ENCODE measurements at places on chromosomes 2 and 18.

DNA sequence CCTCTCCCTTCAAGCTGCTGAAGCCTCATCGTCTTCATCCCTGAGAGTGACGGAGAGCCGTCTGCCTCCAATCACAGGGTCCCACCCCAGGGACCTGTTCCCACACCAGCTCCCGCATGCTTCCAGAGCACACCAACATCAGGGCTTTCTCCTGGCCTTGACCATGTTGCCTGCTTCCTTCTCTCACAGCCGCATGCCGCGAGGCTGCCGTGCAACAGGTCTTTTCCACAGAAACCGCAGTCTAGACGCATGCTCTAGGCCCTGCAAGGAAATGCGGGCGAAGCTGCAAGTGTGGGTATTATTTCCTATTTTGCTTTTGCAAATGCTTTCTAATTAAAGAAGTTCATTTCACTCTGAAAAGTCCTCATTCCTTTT is 277.8 kb downstream of the EIPR1 start:
- DNase-seq = no peak

DNA sequence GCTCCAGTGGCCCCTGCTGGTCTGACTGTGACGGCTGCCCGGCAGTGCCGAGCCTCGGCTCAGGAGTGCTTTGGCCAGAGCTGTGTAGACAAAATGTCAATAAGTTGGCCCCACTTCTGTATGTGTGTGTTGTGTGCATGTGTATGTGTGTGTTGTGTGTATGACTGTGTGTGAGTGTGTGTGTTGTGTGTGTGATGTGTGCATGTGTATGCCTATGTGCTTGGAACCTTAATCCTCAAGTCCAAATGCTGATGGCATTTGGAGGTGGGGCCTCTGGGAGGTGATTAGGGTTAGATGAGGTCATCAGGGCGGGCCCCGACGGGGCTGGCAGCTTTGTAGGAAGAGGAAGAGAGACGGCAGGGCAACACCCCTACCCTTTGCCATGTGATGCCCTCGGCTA is 269.0 kb downstream of the DCDC2C start:
- DNase-seq = no peak

DNA sequence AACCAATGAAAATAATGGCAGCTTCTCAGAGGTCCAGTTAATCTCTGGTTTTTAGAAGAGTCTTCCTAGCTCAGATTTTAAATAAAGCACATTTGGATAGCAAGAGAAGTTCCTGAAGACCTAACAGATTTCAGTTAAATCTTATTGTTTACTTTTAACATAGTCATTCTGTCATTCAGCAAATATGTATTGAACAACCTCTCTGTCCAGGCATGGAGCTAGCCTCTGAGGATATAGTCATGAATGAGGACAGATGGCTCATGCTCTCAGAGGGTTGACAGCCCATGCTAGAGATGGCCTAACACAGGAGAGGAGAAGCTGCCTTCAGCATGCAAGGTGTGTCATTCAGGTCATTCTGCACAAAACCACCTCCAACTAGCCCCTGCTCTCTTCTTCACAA is 6.2 kb downstream of the CCBE1 start:
- DNase-seq = no peak

DNA sequence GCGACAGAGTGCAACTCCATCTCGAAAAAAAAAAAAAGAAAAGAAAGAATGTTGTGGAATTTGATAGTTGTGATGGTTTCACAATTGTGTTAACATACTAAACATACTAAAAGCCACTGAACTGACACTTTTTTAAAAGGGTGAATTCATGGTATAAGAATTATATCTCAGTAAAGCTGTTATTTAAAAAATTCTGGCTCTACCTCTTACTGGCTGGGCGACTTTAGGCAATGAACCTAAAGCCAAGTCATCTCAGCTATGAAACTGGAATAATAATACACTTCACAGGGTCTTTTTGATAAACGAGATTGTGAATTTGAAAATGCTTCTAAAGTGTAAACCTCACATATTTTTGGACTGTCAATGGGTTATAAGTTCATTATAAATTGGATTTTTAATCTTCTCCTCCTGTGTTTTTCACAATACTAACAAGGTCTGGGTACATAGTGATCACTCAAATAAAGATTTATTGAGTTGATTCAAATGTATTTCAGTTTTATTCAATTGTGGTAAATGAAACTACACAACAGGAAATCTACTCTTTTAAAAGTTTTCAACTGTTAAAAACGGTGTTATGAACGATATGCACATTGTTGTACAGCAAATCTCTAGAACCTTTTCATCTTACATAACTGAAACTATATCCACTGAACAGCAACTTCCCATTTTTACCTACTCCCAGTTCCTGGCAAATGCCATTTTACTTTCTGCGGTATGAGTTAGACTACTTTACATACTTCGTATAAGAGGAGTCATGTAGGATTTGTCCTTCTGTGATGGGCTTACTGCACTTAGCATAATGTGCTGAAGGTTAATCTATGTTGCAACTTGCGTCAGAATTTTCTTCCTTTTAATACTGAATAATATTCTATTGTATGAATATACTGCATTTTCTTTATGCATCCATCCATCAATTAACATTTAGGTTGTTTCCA is 43.0 kb upstream of the GTF2A1L start:
- no peak for DNase-seq

GRCh38 chr2:104878863-104879512 is 25.1 kb downstream of the POU3F3 start:
- no peak for DNase-seq

- no peak for DNase-seq
Observed at GRCh38 chr2:68548396-68548795, 81.0 kb downstream of the APLF start.

DNA sequence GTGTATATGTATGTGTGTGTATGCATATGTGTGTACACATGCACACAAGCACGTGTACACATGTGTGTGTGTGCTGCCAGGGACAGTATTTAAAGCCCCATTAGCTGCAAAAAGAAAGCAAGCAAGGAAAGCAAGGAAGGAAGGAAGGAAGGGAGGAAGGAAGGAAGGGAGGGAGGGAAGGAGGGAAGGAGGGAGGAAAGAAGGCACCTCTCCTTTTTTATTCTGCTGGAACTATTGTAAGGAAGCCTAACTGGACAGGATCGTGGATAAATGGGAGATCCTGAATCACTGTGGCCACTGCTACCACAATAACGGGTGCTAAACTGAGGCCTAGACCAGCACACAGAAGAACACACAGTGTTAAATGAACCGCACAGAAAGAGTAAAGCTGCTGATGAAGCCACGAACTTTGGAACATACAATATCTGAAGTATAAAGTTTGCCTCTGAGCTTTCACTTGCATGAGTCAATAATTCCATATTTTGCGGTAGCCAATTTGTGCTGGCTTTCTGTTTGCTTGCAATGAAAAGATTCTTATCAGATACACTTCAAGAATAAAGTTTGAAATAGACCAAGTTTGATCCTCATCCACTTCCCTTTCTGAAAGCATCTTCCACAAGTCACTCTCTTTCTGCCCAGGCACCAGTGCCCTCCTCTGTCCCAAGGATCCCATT is 15.5 kb downstream of the CACNB4 start:
- DNase-seq = no peak

GRCh38 chr18:61569176-61569892 is 236.1 kb downstream of the CDH20 start:
- no peak for DNase-seq

GRCh38 chr2:124426625-124427024 is 401.5 kb downstream of the CNTNAP5 start:
- no peak for DNase-seq

DNA sequence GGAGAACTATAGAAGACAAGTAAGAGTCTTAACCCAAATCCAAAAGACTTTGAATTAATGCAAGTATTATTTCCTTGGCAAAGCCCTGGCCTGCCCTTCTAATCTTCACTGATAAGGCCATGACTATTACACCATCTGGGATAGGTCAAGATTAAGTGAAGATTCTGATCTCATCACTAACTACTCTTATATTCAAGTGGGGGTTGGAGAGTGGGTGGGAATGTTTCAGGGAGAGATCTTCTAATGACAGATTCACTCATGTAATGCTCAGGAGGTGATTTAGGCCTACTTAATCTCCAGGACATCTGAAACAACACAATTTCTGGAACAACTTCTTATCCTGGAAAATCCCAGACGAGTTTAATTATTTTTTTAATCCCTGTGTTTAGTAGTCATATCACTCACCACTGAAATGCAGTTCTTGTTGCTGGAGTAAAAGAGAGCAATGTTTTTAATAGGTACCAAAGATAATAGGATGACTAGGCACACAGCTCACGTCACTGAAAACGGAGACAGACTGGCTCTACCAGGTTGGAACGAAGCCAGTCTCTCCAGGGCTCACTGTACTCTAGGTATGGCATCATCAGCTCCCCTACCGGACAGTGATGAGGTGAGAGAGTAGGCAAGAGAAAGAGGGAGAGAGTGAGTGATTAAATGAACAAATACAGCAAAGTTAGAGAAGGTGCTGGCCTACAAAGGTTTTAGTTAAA is 133.1 kb downstream of the NCKAP5 start:
- DNase-seq = no peak

DNA sequence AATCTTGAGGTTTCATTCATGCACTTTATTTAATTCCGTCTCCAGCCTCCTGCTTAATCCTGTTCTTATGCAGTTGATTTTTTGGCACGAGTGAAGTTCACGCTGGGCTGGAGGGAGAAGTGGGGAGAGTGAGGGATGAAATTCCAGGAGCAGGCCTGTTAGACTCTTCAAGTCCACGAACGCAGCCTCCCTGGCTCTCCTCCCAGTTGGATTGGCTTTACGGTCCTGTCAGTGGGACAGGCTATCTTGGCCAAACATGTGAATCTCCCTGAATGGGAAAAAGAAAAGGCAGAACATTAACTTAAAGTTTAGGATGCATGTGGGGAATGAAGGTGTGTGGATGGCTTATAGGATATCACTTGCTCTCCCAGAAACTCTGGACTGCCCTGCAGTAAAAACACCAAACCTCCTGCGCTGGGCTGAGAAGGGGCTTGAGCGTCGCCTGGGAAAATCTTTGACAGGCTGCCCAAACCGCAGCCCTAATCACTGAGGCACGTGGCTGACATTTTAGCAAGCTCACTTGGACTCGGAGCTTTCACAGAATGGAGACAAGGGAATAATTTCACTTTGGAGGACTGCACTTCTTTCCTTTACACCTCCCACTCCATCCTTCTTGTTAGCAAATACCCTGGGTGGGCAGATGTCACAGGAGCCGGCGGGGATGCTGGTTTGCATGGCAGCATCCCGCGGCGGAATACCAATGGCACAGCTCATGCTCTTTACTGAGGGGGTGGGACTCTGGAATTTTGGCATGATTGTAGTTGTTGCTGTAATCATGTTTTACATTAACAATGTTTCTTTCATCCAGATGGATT is 93.9 kb downstream of the ACKR3 start:
- DNase-seq = peak; percentile 70

- no peak for DNase-seq
Observed at GRCh38 chr2:73640511-73640911, 1.7 kb downstream of the NAT8 start.

- DNase-seq = no peak
Observed at GRCh38 chr2:46162329-46163097, 134.7 kb upstream of the EPAS1 start.

DNA sequence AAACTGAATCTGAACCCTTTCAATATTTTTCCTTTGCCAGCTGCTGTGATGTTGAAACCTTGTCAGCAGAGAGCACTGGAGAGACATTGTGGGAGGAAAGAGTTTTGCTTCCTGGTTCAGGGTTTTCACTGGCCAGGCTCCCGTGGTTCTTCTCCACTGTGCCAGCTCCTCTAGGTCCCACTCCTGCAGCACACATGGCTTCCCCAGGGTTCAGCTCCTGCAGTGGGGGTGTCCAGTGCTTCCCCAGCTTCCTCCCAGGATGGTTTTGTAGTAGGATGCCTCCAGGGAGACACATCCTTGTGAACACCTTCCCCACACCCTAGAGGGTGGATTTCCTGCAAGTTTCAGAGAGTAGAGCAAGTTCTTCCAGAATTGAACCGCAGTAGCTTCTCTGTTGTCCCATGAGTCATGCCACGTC is 24.0 kb upstream of the SULT1C3 start:
- peak; percentile 20 for DNase-seq

DNA sequence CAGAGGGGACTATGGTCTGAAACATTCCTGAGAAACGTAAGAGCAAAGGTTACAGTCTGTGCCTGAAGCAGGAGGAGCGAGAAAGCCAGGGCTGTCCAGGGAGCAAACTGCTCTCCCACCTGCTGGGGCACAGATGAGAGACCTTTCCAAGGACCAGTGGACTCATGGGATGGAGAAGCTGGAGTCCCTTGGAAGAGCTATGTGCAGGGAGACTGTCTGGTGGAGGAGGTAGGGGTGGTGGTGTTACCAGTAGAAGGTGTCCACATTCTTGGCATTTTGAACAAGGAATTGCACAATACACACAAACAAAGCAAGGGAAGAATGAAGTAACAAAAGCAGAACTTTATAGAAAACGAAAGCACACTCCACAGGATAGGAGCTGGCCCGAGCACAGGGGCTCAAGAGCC is 97.9 kb upstream of the CYRIA start:
- DNase-seq = no peak

GRCh38 chr18:12656938-12657683 is 796 bp downstream of the SPIRE1 start:
- DNase-seq = peak; percentile 83

- DNase-seq = no peak
Observed at GRCh38 chr2:226873826-226874225, 38.0 kb downstream of the RHBDD1 start.

GRCh38 chr2:234292205-234292961 is 204.5 kb downstream of the ARL4C start:
- no peak for DNase-seq

- no peak for DNase-seq
Observed at GRCh38 chr2:161983331-161983651, 90.7 kb downstream of the DPP4 start.

GRCh38 chr2:217258170-217258569 is 398.3 kb upstream of the TNP1 start:
- DNase-seq = no peak

DNA sequence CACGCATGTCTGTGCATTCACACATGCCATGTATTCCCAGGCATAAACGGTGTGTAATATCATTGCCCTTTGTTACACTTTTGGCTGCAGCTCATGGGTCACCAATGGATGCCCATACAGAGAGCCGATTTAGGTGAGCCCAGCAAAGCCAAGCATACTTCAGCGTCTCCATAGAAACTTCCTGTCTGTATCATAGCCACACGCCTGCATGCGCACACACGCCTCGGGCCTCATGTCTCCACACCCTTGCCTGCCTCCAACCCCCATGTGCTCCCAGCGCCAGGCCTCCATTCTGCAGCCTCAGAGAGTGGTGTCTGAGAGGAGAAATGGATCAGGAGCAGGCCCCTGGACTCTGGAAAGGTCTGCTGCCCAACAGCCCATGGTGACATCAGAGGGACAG is 33.5 kb upstream of the SELENOI start:
- DNase-seq = no peak

All from eye (tissue), 1 donor.